Hepatocyte (in vitro differentiated cells): ENCODE measurements at places on chromosomes 6 and 20. TPM values are rescaled to one million over a fixed set of nuclear protein-coding genes. Genes with fewer than 3 reads are reported as not detected.
A peak's percentile ranks its signal among the peaks of the same experiment; 100 is the strongest.

- DNase-seq: peak; percentile 86
These were observed 942 bp downstream of the HLA-E start for GRCh38 chr6:30490026-30490876.

- no peak for DNase-seq
These were observed 15.3 kb downstream of the ECHDC1 start for GRCh38 chr6:127328043-127328609.

Gene SLC13A3
- total RNA-seq: 1.8 and 2.4 TPM in 2 replicates

DNA sequence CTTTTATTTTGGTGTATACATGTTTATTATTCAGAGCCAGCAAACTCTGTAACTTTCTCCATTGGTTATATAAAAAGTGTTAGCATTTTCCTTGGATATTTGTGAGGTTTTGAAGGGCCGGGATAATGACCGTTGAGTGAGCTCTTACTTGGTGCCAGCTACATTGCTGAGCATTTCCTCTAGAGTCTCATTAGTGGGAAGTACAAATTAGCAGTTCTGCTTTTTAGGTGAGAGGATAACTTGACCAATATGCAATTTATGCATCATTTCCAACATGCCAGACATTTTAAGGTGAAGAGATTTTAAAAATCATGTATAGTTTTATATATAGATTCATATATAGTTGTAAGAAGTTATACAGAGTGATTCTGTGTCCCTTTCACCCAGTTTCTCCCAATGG lies 84.3 kb downstream of the CARMIL1 start:
- no peak for DNase-seq

DNA sequence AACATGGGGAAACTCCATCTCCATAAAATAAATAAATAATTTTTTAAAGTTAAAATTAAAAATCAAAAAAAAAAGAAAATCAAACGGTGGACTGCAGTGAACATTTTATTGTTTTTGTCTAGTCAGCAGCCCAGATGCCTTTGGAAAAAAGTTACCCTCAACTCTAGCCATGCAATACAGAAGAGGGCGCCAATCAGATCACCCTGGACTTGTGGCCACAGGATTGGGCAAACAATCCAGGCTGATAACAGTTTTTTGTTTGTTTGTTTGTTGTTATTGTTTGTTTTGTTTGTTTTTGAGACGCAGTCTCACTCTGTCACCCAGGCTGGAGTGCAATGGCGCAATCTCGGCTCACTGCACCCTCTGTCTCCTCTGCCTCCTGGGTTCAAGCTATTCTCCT lies 30.5 kb upstream of the NELFCD start:
- no peak for DNase-seq

DNA sequence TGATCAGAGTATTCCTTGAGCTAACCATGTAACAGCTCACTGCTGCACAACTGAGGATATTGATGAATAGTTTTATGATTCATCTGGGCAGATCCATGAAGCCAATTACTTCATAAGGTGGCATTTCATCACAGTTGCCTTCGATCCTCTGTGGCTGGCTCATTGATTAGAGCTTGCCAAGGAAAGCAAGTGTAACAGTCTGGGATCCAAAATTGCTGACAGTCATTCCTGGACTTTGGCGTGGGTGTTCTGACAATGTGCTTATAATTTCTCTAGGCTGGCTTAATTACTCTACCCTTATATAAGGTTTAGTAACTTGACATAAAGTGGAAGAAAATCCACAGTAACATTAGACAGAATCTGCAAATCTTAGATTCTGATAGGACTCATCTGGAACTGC lies 551.3 kb upstream of the CDH4 start:
- DNase-seq: no peak
